Activated CD4-positive, alpha-beta T cell treated with anti-CD3 and anti-CD28 coated beads for 24 hours (primary cell): ENCODE measurements at places on chromosomes 11 and 22.

- DNase-seq, result peak; percentile 44
These were observed at the start of gene EHBP1L1 for GRCh38 chr11:65575568-65576231. TSS of gene EHBP1L1 (plus strand) at chr11:65576053. CDS start at chr11:65576303, 250 bp downstream.

DNA sequence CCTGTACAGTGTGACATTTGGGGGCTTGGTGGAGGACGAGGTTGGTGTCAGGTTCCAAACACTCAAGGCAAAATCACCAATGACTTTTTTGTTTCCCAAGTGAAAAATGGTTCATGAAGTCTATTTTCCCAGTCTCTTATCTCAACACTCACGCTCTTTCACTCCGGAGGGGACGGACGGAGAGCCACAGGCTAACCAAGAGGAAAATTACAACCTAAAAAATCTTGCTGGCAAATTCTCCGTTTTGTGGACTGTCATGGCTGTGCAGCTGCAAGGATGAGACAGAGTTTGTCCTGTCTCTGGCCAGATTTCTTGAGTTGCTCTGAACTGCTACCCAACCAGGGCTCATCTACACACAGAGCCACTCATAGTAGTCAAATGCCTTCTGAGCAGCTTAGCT lies 101.2 kb downstream of the ABTB2 start:
- DNase-seq, result no peak

DNA sequence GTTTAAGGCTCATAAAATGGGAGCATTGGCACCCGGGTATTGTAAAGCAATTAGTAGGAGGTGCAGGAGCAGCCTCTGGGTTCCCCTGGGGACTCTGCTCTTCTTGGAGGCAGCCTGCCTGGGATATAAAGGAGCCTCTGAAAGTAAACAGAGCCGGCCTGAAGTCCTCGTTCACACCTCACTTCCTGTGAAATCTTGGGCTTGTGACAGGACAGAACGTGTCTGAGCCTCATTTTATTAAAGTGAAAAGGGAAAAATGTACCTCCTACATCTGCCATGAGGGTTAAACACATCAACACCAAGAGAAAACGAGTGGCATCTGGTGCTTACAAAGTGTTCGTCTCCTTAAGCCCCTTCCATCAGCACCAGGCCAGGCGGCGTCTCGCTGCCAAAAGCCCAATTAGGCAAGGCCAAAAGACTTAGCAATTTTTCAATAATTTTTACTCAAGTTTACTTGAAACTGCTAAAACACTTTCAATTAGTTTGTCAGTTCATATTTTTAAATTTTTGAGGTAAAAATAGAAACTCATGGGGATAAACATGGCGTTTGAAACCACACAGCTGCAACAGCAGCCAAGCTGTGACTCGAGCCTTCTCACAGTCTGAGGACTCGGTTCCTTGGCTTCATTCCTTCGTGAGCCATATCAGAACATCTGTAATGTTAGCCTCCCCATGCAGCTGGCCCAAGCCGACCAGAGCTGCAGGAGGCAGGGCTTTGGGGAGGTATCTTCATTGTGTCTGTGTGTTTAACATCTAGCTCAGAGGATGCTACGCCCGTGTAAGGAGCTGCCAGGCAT lies 33.6 kb downstream of the MAP6 start:
- DNase-seq, result no peak

DNA sequence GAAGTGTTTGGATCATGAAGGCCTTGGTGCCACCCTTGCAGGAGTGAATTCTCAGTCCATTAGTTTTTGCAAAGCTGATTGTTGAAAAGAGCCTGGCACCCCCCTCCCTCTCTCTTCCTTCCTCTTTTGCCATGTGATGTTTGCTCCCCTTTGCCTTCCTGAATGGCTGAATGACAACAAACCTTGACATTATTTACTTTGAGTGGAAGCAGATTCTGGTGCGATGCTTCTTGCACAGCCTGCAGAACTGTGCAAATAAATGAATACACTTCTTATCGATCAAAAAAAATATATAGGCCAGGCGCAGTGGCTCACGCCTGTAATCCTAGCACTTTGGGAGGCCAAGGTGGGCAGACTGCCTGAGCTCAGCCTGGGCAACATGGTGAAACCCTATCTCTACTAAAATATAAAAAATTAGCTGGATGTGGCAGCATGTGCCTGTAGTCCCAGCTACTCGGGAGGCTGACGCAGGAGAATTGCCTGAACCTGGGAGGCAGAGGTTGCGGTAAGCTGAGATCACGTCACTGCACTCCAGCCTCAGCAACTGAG lies 2.0 kb upstream of the NARS2 start:
- DNase-seq, result no peak

- DNase-seq, result no peak
These were observed 102.4 kb upstream of the B3GAT1 start for GRCh38 chr11:134514354-134514951.

DNA sequence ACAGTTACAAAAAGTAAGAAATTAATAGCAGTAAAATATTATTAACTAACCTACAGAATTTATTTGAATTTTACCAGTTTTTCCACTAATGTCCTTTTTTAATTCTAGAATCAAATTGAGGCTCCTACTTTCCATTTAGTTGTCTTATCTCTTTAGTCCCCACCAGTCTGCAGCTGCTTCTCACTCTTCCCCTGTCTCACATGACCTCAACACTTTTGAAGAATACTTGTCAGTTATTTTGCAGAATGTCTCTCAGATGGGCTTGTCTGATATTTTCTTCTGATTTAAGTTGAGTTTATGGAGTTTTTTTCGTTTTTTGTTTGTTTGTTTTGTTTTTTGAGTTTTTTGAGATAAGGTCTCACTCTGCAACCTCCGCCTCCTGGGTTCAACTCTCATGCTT lies 74.3 kb upstream of the ADORA2A start:
- no peak for DNase-seq

DNA sequence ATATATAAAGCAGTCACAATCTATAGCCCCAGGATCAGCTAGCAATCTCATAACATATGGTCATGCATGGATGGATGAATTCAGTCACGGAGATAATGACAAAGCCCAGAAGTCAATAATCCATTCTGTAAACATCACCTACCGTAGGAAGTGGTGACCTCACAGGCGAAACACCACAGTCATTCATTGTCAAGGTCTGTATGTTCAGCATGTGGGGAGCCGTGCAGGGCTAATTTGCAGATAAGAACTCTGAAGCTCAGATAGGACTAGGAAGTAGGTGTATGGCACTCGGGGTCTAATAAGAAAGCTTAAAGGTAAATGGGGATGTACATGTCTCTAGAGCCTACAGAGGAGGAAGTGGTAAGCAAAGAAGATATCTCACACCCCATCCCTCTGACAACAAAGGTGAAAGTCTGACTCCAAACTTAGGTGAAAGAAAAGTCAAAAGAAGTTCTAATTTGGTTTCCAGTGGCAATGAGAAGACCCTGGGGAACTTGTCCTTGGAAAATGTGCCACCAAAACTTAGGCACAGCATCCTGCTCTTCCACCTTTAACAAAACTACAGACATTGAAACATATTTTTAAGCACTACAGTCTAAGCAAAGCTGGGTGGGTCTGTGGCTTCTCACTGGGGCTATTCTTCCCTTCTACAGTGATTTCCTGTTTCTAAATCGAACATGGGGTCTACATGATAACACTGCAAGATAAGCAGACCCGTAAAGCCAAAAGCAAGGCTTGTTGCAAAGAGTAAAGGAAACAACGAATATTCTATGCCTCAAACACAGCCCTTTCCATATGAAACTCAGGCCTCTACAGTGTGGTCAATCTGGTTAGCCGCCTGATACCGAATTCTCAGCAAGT lies 5.2 kb downstream of the CRTAM start:
- no peak for DNase-seq

- DNase-seq, result no peak
These were observed 72.7 kb downstream of the RAB38 start for GRCh38 chr11:88102598-88102934.

DNA sequence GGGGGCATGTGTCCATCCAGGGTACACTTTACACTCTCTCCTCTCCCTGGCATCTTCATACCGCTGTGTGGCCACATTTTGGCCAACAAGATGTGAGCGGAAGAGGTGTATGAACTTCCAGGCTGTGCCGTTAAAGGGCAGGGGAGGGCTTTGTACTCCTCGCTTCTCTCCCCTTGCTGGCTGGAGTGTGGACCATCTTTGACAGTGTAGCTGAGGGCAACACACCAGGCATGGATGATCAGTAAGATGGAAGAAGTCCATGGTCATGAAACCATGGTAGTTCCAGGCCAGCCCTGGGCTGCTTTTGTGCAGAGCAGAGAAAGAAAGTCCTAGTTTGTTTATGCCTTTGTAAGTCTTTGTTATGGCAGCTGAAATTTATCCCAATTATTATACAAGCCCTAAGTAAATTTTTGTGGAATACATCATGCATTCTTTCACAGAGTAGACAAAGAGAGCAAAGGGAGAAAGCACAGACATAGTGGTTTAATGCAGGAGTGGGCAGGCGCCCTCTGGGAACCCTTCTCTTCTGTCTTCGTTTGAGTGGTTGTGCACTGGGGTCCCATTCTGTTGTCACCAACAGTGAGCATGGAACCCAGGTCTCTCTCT lies 70.4 kb downstream of the FBXO7 start:
- no peak for DNase-seq

DNA sequence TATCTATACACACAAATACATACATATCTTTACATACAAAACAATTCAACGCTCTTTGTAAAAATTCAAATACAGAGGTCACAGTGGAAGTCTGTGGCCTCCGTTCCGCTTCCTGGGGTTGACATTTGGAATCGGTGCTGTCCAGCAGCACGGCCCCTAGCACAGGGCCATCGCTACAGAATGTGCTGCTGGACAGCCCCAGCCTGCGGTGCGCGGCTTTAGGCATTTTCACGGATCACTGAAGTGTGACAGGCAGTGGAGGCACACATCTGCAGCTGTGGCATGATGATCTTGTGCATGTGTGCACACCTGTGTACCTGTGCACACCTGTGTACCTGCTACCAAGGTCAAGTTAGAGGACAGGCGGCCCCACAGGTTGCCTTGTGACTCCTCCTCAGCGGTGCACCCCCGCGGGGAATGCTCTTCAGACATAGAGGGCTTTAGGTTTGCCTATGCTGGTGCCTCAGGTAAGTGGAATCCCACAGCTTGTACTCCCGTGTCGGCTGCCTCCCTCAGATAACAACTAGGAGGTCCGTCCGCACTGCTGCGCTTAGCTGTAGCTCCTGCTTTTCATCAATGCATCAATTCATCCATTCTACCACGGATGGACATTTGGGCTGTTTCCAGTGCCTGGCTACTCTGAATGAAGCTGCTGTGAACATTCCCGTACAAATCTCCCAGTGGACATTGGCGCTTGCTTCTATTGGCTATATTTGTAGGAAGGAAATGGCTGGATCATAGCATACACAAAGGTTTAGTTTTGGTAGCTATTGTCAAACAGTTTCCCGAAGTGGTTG lies 29.9 kb downstream of the GAL start:
- DNase-seq, result no peak

GRCh38 chr11:2752204-2752770 lies 52.5 kb upstream of the KCNQ1OT1 start:
- DNase-seq, result no peak

DNA sequence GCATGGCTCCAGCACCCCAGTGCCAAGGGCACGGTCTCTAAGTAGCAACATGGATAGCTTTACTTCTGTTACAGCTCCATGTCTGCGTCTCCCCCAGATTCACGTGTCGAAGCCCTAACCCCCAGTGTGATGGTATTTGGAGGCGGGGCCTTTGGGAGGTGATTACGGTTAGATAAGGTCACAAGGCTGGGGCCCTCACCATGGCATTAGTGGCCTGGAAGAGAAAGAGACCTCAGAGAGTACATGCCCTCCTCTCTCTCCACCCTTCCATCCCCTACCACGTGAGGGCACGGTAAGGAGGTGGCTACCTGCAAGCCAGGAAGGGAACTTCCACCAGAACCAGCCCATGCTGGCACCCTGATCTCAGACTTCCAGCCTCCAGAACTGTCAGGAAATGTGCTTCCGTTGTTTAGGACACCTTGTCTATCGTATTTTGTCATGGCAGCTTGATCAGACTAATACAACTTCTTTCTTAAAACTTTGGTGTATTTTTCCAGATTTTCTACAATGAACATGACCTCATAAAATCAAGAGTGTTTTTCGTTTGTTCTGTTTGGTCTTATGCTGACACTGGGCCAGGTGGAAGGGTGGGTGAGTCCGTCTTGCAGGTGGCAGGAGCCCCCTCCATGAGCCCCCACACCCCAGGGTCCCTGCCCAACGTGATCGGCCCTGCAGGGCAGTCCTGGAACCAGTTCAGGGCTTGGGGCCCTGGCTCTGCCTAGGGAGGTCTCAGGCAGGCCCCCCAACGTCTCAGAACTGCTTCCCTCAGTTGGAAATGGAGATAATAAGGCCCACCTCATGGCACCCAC lies 10.7 kb downstream of the RTN4R start:
- DNase-seq, result no peak

GRCh38 chr11:62108017-62108750 lies 15.6 kb upstream of the INCENP start:
- DNase-seq, result peak; percentile 16

GRCh38 chr11:6498121-6498520 lies 1.0 kb downstream of the DNHD1 start:
- DNase-seq, result no peak

- no peak for DNase-seq
These were observed at the start of gene MS4A4A for GRCh38 chr11:60280412-60280811. TSS of gene MS4A4A (plus strand) at chr11:60280666. CDS start at chr11:60280676, 10 bp downstream.
